ENCODE measurements at places on chromosomes 1 and 21.

- no peak for DNase-seq
Measured at GRCh38 chr1:1599030-1599934, 653 bp downstream of the FNDC10 start.

GRCh38 chr1:210070531-210070930, 132.5 kb downstream of the SYT14 start:
- no peak for DNase-seq

DNA sequence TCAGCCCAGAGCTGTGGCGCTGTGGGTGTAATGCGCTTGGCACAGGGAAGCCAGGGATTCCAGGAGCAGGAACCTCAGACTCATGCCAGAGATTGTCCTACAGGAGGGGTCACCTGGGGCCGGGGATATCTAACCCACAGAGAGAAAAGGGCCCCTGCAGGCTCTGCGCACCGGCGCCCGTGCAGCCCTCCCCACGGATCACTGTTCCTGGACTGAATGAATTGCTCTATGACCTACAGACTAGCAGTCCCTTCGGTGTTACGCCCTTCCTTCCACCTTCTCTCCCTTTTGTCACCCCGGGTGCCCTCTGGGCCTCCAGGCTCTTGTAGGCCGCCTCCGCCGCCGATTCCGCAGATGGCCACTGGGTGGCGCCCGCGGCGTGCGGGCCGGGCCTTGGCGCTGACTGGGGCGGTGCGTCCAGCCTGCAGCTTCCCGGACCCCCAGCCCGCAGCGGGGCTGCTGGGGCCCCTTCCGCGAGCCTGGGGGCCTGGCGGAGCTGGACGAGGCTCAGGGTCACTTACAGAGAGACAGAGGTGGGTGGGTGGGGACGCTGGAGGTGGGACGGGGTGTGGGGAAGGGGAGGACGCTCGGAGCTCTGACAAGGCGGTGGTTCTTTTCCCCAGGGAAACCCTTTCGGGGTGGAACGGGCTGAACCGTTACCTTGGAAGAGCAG, 101.3 kb downstream of the IER5 start:
- peak; percentile 69 for DNase-seq

DNA sequence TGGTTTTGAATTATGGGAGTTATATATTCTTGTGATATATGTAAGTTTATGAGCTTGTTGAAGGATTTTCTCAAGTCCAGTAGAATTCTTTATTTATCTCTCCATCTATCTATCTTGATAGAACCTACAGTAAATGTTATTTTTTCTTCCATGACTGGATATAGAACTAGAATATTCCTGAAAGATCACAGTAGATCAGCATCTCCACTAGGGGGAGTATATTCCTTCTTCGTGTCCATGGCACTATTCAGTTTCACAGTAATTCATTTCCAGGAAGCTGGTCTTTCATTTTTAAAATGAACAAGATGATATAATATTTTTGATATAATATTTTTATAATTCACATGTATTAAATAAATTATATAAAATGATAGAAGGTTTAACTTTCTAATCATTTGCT, 18.8 kb downstream of the TMPRSS15 start:
- peak; percentile 16 for DNase-seq

DNA sequence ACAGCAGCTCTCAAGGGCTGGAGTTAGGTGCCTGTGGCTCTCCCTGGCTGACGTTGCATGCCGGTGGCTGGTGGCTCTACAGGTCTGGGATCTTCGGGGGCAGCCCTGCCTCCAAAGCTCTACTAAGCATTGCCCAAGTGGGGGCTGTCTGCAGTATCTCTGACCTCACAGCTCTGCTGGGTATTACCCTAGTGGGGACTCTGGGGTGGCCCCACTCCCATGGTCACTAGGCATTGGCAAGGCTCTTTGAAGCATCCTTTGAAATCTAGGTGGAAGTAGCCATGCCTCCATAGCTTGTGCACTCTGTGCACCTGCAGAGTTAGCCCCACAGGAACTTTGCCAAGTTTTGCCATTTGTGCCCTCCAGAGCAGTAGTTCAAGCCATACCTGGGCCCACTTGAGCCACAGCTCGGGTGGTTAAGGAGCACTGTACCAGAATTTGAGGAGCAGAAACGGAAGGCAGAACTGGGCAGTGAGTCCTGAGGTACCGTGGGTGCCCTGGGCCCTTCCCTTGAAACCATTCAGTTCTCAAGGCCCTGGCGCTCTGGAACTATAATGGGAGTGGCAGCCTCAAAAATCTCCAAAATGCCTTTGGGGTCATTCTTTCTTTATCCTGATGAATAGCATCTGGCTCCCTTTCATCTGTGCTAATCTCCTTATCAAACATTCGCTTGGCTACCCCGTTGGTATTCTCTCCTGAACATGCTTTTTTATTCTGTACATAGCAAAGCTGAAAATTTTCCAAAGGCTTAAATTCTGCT, 15.4 kb downstream of the GJA4 start:
- no peak for DNase-seq

GRCh38 chr1:60173729-60174505, 100.3 kb upstream of the C1orf87 start:
- DNase-seq, result no peak

DNA sequence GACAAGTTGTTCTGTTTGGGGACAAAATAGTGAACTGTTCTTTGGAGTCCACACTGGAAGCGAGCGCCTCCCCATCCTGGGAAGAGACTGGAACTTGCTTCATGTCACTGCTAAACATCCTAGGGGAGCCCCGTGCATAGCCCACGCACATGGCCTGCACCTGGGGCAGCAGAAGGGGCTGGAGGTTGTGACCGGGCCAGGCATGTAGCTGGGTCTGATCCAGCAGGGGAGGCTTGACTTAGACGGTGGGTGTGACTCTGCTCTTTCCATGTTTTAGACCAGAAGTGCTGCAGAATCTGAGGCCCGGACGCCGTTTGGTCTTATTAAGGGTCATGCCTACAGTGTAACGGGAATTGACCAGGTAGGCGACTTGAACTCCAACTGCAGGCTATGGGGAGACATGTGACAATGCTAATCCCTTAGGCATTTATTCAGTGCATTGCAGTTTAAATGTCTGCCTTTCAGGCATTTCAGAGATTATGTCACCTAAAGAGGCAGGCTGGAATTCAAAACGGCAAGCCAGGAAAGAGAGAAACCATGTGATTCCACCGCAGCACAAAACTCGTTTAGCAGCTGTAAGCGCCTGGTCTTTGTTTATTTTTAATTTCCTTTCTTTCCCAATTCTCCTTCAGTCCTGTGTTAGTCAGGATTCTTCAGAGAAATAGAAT, 21.8 kb downstream of the CAPN9 start:
- DNase-seq, result no peak

DNA sequence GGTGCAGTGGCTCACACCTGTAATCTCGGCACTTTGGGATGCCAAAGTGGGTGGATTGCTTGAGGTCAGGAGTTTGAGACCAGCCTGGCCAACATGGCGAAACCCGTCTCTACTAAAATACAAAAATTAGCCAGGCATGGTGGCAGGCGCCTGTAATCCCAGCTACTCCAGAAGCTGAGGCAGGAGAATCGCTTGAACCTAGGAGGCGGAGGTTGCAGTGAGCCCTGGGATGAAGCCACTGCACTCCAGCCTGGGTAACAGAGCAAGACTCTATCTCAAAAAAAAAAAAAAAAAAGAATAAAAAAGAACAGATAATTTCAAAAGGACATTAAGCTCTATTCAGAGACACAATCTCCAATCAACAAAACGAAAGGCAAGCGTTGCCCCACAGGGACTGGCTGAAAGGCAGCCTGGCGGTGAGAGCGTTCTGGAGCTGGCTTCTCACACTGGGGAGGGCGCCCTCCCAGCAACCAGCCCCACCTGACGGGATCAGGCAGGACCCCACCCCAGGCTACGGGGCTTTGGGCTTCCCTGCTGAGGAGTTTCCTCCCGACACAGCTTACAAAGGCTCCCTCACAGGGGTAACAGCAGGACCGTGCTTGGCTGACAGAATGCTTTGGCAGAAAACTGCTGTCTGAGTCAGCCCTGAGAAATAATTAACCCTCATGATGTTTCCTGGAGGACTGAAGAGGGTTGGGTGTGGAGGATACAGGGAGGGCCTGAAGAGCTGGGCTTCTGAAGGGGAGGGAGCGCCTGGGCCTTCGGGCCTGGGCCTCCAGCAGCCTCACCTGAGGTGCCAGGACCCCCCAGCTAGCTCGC, 31.1 kb upstream of the SRP9 start:
- DNase-seq, result peak; percentile 65

DNA sequence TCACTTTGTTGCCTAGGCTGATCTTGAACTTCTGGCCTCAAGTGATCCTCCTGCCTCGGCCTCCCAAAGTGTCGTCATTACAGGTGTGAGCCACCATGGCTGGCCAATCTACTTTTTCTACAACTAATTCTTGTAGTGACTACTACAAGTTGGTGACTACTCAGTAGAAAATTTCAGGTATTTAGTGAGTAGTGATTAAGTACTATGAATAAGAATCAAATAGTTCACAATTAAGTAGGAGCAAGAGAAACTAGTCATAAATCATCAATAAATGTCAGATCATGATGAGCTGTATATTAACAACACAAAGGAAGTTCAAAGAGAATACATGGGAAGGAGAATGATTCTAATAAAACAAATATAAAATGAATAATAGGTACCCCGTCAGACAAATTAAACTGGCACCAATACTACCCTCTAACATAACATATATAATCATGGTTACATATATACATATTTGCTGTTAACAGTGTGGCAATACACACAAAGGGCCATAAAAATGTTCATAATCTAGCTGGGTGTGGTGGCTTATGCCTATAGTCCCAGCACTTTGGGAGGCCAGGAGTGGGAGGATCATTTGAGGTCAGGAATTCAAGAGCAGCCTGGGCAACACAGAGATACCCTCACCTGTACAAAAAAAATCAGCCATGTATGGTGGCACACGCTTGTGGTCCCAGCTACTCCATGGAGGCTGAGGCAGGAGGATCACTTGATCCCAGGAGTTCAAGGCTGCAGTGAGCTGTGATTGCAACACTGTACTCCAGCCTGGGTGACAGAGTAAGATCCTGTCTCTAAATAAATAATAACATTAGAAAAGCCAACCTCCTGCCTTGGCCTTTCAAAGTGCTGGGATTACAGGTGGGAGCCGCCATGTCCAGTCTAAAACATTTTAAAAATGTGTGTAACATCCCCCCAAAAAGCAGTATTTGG, 19.1 kb downstream of the YY1AP1 start:
- DNase-seq, result no peak

- no peak for DNase-seq
Measured at GRCh38 chr1:43590388-43590925, 59.5 kb upstream of the KDM4A start.

GRCh38 chr1:235841938-235842545, 24.7 kb downstream of the LYST start:
- no peak for DNase-seq

GRCh38 chr1:7432102-7432899, 338.8 kb upstream of the VAMP3 start:
- no peak for DNase-seq

GRCh38 chr1:81111818-81112217, 688.9 kb upstream of the ADGRL2 start:
- DNase-seq, result no peak

DNA sequence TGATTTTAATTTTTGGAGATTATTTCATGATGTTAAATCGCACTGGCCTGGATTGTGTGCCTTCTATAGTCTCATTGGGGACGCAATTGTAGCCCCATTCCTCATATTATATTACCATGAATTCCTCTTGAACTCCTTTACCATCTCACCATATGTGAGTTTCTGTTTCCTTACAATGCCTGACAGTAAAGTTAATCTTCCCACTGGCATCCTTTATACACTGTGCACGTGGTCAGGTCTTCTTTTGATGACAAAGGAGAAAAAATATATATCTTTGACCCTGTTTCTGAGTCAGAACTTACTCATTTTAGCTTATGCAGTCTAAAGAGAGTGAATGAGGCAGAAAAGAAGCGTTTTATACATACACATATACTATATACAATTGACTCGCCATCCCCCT, 774 bp upstream of the ABL2 start:
- DNase-seq, result no peak

DNA sequence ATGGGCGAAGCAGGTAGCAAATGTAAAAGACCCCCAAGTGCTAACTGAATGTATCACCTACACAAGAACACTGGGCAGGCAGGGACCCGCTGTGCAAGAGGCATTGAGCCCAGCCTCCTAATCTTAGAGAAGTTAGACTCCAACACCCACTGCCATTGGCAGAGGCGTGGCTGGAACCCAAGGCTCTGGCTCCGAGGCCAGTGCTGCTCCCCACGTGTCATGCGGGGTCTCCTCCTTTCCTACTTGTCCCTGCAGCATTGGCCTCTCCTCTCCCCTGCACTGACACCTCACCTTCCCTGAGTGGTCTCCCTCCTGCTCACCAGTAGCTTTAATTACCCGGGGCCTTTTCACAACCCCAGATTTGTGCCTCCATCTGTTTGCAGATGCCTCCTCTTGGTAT, 107.0 kb downstream of the GALNT2 start:
- no peak for DNase-seq

DNA sequence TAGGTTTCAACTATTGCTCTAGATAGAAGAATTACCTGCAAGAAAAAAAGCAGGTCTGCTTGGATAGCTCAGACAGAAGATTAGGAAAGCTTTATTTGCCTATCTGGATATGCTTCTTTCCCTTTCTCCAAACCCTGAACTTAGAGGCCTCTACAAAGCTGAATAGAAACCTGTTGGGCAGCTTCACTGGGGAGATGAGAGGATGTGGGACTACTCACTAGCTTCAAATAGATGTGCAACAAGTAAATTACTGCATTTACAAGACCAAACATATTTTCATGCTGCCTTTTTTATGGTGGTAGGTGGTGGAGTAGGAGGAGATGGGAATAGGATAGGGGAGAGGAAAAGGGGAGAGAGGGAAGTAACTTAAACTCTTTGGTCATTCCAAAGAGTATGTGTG, 6.4 kb downstream of the CLCA2 start:
- DNase-seq, result no peak

GRCh38 chr1:179016706-179017382, 8.8 kb upstream of the FAM20B start:
- peak; percentile 27 for DNase-seq

- no peak for DNase-seq
Measured at GRCh38 chr21:25170681-25171080, 436.6 kb downstream of the MRPL39 start.

DNA sequence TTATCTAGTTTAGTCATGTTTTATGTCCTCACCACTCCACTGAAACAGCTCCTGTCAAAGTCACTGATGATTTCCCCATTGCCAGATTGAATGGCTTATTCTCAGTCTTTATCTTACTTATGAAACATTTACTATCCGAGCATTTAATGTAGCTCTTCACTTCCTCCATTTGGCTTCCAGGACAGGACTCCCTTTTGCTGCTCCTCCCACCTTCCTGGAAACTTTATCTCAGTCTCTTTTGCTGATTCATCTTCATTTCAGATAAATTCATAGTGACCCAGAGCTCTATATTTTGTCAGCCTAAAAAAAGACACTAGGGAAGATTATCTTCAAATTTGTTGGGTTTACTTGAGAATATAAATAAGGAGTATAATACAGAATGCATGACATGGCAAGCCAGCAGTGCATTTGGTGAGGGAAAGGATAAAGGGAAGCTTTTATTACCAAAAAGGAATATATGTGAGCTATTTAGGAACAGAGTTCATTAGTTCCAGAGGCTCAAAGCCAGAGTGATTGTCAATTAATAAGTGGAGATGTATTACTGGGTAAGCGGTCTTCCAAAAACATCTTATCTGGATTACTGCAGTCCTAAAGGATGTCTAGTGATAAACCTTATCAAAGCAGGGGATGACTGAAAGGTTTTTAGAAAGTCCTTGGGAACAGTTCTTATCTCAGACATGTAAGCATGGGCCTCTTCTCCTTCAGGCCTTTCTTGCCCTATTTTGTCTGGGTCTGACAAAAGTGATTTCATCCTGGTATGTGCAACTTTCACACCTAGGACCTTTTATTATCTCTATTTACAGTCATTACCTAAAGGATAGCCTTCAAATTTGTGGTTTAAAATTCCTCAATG, 25.6 kb downstream of the IL23R start:
- DNase-seq, result no peak
